ENCODE measurements at places on chromosomes 4 and X.

GRCh38 chr4:1222036-1222789 lies 26.7 kb downstream of the CTBP1 start:
- no peak for DNase-seq

GRCh38 chr4:3807822-3808496 lies 41.8 kb downstream of the ADRA2C start:
- no peak for DNase-seq

- peak; percentile 17 for DNase-seq
Observed at GRCh38 chr4:15001248-15001868, 923 bp upstream of the CPEB2 start.

- no peak for DNase-seq
Observed at GRCh38 chrX:71298119-71298518, 3.4 kb upstream of the ITGB1BP2 start.

DNA sequence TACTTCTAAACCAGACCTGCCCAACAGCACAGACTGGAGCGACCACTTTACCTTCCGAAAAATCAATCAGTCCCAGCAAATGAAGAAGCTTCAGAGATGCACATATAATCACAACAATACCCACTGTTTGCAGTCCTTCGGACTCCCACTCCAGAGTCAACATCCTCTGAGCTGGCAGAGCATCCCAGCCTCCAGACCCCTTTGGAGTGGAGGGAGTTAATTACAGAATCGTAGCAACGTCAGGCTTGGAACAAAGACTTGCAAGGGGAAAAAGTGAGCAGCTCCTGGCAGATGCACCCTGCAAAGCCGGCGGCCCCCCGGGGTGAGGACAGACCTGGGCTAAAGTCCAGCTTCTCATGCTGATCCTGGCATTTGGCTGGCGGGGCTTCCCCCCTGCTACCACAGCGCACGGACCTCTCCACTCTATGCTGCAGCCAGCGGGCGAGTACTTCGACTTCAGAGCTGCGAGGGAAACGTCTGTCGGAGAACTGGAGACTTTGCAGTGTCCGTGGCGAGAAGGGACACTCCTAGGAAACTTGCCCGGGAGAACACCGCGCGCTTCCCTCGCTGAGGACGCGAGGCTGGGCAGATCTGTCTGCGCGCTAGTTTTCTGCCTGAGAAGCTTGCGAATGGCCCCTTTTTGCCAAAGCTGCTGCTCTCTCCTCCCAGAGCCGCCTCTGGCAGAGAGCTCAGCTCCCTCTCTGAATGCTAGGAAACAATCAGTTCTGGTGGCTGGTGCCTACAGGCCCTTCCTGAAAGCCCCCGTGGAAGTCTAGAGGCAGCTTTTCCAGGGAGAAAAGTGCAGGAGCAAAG lies 283.7 kb downstream of the PACRGL start:
- no peak for DNase-seq

GRCh38 chr4:1985780-1986577 lies 22.8 kb downstream of the NELFA start:
- no peak for DNase-seq

GRCh38 chr4:81599742-81600380 lies 128.2 kb upstream of the RASGEF1B start:
- DNase-seq, result no peak

DNA sequence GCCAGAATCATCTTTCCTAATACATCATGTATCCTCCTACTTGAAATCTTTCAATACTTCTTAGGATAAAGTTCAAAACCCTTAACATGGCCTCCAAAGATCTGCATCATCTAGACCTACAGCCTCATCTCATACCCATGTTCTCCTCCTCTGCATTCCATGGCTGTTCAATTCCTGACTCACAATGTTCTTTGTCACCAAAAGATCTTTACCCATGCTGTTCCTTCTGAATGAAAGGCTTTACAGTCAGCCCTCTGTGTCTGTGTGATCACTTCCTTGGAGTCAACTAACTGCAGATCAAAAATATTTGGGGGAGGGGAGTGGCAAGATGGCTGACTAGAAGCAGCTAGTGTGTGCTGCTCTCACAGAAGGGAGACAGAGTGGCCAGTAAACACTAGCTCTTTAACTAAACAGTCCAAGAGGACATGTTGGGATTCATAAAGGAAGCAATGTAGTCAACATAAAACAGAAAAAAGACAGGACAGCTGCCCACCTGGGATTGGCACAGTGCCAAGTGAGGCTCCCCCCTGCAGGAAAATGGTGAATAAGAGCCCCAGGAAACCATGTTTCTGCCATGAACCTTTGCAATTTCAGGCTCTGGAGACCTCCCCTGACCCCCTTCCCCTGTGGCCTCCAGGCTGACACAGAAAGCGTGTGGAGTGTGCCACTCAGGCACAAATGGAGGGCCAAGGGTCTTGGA lies 31.9 kb downstream of the CBR4 start:
- DNase-seq, result no peak

DNA sequence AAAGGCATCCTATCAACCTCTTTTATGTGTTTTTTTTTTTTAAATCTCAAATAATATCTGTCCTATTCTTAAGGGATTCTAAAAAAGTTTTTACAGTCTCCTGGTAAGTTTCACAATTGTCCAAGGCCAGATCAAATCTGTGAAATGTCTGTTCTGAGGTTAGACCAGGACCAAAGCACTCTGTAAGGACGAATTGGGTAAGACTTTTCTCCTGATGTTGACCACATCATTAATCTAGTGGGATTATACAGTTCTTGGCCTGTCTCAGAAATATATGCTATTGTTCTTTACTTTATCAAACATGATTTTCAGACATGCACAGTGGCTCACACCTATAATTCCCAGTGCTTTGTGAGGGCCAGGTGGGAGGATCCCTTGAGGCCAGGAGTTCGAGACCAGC lies 45.8 kb upstream of the TMEM131L start:
- no peak for DNase-seq
